HepG2 (cell line): ENCODE measurements at places on chromosomes 1 and 21.
A peak's percentile ranks its signal among the peaks of the same experiment; 100 is the strongest.

GRCh38 chr1:161082996-161083747, 6.2 kb downstream of the NECTIN4 start:
- peak; percentile 76 for DNase-seq

GRCh38 chr1:2431103-2431502, 18.7 kb upstream of the PEX10 start:
- DNase-seq, result no peak

GRCh38 chr1:228087771-228088251, 5.3 kb downstream of the ARF1 start:
- no peak for DNase-seq

- no peak for DNase-seq
Observed at GRCh38 chr1:224786533-224787250, 142.8 kb upstream of the DNAH14 start.

- no peak for DNase-seq
Observed at GRCh38 chr1:87074001-87074795, 159.8 kb downstream of the HS2ST1 start.

DNA sequence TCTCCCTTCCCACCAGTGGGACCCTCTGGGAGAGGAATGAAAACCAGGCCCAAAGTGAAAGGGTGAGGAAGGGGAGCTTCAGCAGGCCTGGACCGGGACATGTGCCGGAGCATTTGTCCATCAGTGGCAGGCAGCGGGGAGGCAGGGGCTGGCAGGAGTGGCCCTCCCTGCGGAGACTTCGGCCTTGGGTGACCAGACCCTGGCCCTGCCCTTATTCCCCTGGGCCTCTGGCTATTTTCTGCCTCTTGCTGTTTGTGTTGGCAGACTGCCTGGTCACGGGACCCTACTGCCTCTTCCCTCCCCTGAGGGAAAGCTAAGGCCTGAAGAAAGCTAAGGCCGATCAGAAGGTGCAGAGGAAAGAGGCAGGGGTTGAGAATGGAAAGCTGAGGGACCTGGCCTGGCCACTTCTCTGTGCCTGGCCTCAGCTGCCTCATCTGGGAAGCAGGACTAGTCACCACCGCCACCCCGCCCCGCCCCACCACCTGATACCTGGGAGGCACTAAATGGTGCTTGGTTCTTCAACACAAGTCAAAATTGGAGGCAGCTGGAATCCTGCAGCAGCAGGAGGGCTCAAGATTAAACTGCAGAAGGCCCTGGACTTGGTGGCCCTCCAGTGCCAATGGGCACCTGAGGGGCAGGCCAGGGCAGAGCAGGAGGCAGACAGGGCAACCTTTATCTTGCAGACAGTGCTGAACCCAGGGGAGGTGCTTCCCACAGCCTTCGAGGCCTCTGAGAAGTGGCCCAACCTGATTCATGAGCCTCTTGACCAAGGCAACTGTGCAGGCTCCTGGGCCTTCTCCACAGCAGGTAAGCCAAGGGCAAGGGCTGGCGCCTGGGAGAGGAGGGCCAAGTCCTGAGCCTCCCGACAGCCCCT, 7.9 kb downstream of the TINAGL1 start:
- DNase-seq, result peak; percentile 80

- no peak for DNase-seq
Observed at GRCh38 chr1:832136-832535, 91.6 kb upstream of the SAMD11 start.

- no peak for DNase-seq
Observed at GRCh38 chr1:101603726-101604125, 366.9 kb downstream of the S1PR1 start.

GRCh38 chr1:231678011-231678432, 51.4 kb downstream of the DISC1 start:
- peak; percentile 47 for DNase-seq

DNA sequence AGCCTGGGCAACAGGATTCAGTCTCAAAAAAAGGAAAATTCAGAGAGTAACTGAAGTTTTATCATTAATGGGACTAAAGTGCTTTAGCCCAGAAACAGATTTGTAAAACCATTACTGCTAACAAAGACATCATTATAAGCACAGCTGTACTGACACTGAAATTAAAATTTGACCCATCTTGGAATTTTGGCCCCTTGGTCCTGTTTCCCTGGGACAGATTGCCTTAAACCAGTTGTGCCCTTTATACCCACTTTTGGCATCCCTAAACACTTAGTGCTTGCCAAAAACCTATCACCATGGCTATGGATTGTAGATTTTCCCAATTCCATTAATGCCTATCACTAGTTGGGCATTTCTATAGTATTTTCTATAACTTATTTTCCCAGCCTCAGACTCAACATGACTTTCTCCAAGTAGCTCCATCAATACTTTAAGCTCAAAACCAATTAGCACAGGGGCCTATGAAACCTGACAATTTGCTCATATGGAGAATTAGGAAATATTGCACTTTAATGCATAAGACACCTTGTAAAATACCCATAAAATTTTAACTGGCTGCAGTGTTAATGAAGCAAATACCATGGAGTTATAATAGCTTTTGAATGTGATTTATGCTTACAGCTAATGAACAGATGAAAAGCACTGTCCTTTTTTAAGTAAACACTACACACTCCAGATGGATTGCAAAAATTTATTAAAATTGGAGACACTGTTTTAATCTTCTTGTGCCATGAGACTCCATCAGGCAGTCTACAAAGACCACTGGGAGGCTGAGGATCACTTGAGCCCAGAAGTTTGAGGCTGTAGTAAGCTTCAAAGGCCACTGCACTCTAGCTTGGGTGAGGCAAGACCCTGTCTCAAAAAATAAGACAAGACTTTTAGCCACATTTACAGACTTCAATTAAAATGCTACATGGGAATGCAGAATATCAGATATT, 4.3 kb downstream of the GAS5 start:
- no peak for DNase-seq

- no peak for DNase-seq
Observed at GRCh38 chr1:228043281-228043848, 36.6 kb downstream of the WNT3A start.

DNA sequence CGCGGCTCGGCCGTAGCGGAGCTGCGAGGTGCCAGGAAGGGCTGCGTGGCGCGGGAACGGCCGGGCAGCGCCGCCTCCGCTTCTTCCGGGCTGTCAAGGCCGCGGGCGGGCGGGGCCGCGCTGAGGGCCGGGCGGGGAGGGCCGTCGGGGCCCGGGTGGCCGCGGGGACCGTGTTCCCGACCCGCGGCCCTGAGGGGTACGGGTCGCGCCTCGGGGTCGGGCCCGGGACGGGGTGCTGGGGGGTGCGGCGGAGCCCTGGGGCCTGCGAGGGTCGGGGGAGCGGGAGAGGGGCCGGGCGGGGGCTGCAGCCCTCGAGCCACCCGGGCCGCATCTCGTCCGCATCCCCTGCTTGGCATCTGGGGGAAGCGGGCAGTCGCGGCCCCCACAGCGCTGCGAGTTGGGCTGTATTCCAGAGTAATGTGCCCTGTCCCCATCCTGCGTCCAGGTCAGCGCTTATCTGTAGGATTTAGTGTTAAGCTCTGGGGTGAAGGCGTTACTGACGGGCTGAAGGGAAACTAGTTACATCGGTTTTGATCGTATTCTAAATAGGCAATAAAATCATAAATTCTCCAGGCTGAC, 379 bp downstream of the RER1 start:
- no peak for DNase-seq

DNA sequence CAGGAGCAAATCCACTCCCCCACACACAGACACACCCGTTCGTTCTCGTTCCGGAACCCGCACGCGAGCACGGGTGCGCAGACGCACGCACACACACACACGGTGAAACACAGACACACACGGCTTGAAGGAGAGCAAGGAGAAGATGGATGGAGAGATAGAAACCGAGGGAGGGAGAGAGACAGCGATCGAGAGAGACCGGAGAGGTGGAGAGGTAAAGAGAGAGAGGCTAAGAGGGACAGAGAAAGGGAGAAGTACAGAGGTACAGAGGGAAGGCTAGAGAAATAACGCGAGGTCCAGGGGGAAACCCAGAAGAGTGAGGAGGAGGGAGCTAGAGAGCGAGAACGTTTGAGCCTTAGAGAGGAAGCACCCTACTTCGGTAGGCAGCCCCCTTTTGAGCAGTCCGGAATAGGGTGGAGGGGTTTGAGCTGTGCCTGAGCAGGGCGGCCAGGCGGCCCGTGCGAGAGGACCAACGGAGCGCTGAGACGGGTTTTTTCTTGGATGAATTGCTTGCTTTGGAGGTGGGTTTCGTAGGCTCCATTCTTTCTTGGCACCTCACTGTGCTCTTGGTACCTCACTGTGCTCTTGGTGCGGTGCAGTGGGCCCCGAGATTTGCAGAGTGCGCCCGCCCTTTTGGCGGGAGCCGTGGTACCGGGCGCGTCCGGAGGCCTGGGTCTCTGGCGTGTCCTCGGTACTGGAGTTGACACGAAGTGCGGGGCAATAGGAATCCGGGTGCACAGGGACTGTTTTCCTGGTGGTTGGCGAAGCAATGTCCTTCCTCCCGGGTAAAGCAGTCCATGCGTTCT, 88.4 kb upstream of the RHOU start:
- DNase-seq, result peak; percentile 48

GRCh38 chr1:44650159-44650831, 24.0 kb downstream of the TMEM53 start:
- DNase-seq, result no peak

DNA sequence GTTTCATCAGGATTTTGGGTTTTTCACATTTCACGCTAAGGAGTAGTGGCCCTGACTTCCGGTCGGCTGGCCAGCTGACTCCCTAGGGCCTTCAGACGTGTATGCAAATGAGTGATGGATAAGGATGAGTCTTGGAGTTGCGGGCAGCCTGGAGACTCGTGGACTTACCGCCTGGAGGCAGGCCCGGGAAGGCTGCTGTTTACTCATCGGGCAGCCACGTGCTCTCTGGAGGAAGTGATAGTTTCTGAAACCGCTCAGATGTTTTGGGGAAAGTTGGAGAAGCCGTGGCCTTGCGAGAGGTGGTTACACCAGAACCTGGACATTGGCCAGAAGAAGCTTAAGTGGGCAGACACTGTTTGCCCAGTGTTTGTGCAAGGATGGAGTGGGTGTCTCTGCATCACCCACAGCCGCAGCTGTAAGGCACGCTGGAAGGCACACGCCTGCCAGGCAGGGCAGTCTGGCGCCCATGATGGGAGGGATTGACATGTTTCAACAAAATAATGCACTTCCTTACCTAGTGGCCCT, 23.1 kb upstream of the TNFRSF1B start:
- DNase-seq, result no peak

DNA sequence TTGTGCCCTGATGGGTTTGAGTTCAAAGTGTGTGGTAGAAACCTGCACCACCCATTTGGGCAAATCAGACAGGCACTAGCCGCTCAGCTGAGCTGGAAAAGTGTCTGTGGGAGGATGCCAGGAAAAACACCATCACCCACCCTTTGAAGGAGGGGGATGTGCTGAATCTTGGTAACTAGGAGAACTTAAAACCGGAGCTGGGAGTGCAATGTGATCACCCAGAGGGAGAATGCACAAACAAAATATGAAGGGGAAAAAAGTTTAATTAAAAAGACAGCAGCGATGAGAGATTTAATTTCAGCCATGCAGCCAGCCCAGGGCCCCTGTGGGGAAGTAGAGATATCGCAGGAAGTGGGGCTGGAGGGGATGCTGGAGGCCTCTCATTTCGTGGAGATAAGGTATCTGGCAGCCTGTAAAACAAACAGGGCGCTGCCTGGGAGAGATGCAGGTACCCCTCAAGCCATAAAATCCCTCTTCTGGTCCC, 86.8 kb upstream of the BCAR3 start:
- DNase-seq, result no peak

DNA sequence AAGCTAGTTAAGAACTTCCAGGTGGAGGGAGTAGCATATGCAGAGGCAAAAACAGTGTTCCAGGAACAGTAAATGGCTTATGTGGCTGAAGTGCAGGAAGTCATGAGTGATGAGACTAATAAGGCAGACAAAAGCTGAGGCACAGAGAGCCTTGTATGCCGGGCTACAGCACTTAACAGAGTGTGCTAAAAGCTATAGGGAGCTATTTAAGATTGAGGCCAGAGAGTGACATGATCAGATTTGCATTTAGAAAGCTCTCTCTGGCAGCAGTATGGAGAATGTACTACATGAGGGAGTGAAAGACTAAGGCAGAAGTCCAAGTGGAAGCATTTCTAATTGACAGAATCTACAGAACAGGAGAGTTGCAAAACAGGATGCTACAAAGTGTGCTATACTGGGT, 38.6 kb downstream of the WASF2 start:
- DNase-seq, result no peak

DNA sequence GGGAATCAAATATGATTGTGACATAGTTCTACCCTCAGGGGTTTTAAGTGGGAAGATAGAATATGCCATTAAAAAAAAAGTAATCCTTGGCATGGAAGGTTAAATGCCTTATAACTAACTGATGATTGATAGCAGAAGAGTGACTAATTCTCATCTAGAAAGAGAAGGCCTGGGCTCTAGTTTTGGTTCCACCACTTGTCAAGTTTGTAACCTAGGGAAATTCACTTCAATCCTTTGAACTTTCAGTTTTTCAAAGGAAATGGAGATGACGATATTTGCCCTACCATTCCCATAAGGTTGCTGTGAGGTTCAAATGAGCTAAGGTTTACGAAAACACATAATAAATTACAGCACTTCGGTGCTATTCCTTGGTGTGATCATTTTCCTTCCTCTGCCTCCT, 88.5 kb downstream of the GPR88 start:
- no peak for DNase-seq

DNA sequence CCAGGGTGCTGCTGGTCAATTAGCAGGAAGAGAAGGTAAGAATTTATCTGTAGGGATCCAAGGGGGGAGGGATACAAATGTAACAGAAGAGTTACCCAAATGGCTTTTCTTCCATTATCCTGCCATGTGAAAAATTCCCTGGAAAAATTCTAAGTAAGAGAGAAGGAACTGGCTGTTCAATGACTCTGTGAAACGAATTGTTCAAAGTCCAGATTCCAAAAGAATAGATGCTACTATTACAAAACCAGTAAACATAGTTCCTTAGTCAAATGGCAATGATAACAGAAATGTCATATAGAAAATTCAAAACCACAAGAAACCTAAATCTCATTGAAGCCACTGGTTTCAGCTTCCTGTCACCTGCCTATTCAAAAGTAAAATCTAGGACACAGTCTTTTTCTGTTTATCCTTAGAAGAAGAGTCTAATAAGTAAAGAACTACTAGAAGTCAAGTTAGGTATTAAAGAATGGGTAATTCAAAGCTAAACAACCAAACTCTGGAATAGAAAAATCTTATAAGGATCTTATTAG, 102.6 kb downstream of the ZNF644 start:
- peak; percentile 51 for DNase-seq

DNA sequence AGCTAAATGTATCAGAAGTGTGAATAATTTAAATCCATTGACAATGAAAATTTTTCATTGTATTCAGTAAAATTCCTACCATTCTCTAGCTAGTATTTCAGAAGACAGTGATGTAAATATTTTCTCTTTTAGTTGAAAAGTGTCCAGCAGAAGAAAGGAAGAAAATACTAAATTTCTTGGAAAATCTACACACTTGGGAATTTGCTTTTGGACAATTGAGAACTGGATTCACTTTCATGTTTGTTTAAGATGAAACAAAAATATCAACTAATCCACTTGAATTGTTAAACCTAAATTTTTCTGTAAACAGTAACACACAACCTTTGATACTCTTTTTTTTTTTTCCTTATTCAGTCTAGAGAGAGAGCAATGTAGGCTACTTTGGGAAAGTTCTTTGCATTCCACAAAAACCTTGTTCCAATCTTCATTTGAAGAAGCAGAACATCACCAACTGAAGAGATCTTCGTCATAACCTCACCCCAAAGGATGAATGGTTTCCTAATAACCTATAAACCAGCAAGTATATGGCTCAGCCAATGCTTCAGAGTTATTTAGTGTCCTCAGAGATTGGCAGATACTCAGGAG, 155.1 kb upstream of the GORAB start:
- DNase-seq, result no peak
